ENCODE measurements at places on chromosomes 4 and X. TPM values are rescaled to one million over a fixed set of nuclear protein-coding genes. Genes with fewer than 3 reads are reported as not detected.

KCNIP4 gene
- 0.67 TPM for total RNA-seq

ARHGAP6 gene
- total RNA-seq, result 31.1 TPM

GLRA3 gene
- total RNA-seq, result not detected

CENPC gene
- 36.4 TPM for total RNA-seq

MGARP gene
- total RNA-seq, result 22.3 TPM

ADAM29 gene
- not detected for total RNA-seq

DNA sequence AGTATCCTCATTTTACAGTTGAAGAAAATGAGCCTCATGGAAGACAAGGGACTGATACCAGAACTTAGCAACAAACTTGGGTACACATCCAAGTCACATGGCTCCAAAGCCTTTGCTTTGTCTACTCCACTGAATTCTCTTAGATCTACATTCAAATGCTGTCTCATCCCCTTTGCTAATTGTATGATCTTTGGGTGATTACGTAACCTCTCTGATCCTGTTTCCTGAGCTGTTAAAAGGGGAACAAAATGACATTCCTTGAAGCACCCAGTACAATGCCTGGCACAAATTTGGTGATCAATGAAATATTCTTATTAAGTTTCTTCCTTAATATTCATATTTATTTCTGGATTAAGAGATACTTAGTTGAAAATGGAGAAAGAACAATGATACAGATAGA is 5.9 kb upstream of the HPGD start:
- no peak for DNase-seq

- DNase-seq, result peak; percentile 62
These were observed at the start of gene OCRL for GRCh38 chrX:129540068-129540653. Gene OCRL (plus strand): TSS chrX:129540259. CDS start chrX:129540440, 181 bp downstream.

DNA sequence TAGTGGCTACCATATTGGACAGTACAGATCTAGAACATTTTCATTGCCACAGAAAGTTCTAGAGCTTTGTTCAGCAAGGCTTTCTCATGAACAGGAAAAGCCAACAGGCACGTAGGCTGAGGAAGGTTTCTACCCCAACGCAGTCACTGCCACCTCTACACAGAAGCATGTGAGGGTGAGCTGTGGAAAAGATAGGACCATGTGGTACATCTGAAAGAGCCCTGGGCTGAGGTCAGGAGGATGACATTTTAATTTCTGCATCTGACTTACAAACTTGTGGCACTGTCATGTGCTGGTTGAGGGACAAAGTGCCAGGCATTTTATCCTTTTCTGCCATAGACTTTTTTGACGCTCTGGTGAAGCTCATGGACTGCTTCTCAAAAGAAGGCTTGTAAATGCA is 454.2 kb downstream of the BCOR start:
- DNase-seq, result no peak

GRCh38 chr4:68359508-68359907 is 9.6 kb upstream of the YTHDC1 start:
- DNase-seq, result no peak

DNA sequence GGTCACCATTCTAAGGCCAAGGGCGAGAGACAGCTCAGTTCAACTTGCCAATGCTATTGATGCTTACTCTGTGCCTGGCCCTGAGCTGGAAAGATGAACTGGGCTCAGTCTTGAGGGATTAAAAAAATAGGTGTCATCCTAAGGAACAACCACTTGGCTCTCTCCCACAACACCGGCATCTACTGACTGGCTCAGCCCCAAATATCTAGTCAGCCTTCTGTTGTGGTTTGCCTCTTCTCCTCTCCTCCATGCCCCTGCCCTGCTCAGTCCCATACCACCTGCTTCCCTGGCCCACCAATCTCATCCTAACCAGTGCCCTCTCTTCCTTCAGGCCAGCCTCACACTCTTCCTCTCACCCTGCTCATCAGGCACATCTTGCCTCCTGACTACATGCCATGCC is 29.6 kb downstream of the KDM5C start:
- no peak for DNase-seq

TMEM144 gene
- 0.22 TPM for total RNA-seq

- no peak for DNase-seq
These were observed 125.2 kb downstream of the PACRGL start for GRCh38 chr4:20825505-20825904.

GRCh38 chr4:122602277-122603142 is 18.4 kb downstream of the IL21 start:
- DNase-seq, result peak; percentile 38

DNA sequence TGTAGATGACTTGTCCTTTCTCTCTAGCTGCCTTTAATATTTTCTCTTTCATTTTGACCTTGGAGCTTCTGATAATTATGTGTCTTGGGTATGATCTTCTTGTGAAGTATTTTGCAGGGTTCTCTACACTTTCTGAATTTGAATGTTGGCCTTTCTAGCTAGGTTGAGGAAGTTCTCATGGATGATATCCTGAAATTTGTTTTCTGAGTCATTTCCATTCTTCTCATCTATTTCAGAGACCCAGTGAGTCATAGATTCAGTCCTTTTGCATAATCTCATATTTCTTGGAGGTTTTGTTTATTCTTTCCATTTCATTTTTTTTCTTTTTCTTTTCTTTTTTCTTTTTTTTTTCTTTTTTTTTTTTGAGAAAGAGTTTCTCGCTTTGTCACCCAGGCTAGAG is 585.7 kb upstream of the PABPC4L start:
- no peak for DNase-seq

GPR50 gene
- total RNA-seq, result not detected

Measured in SJCRH30 (cell line).